ENCODE measurements at places on chromosomes 7 and 10.

DNA sequence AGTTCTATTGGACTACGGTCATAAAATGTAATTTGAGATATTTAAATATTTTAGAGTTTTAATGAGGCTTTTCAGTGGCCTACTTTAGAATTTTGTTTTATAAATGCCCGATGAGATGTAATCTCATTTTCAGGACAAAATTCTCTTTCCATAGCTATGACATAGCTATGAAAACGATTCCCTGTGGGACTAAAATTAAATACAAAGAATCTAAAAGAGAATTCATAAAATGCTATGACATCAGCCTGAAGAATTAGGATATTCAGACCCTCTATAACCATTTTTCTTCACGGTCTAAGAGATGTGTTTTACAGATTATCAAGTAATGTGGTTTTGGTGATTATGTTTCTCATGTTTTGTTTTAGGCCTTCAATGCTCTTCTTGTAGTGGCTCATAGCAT, 48.2 kb upstream of the ODAD2 start:
- no peak for DNase-seq

- no peak for DNase-seq
Observed at GRCh38 chr7:107920048-107920772, 29.2 kb downstream of the DLD start.

DNA sequence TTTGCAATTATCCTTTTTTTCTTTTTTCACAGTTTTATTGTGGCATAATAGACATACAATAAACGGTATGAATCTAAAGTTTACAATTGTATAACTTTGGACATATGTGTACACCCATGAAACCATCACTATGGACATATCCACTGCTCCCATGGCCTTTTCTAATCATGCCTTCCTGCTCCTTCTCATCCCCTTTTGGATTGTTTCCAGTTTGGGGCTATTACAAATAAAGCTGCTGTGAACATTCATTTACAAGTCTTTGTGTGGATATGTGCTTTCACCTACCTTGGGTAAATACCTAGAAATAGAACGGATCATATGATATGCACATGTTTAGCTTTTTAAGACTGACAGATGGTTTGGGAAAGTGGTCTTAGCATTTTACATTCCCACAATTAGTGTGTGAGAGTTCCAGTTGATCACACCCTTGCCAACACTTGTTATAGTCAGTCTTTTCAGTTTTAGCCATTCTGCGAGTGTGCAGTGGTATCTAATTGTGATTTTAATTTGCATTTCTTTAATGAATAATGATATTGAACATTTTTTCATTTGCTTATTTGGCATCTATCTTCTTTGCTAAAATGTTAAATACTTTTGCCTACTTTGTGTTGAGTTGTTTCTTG, 120.9 kb upstream of the KAT6B start:
- DNase-seq = no peak

DNA sequence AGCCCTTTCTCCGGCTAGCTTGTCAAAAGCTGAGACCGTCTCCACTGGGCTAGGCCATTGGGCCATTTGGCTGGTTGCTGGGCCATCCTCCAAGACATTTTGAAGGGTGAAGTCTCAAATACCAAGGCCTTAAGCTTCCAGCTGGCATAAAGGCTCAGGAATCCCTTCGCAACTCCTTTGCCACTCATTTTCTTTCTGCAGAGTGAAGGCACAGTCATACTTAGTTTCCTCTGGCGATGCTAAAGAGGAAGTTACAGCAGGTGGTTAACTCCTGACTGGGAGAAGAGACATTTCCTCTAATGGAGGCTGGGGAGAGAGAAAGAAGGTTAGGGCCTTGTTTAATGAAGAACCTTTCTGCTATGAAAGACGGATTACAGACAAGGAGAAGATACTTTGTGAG, 4.8 kb upstream of the REPIN1 start:
- no peak for DNase-seq

DNA sequence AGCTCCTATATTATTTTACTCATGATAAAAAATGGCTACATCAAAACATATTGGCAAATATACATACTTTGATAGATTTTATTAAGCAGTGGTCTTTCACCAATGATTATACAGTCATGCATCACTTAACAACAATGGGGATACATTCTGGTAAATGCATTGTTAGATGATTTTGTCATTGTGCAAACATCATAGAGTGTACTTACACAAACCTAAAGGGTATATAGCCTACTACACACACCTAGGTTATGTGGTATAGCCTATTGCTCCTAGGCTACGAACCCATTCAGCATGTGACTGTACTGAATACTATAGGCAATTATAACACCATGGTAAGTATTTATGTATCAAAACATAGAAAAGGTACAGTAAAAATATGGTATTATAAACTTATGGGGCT, 98.9 kb upstream of the IL6 start:
- no peak for DNase-seq

- no peak for DNase-seq
Observed at GRCh38 chr10:5094265-5095205, at the start of gene AKR1C3. TSS of gene AKR1C3 (plus strand) at chr10:5094414. CDS start at chr10:5094445, 31 bp downstream.
